ENCODE measurements at places on chromosomes 12 and 14. TPM values are rescaled to one million over a fixed set of nuclear protein-coding genes. Genes with fewer than 3 reads are reported as not detected.

GRCh38 chr12:122141911-122142725 is 31.9 kb downstream of the IL31 start:
- no peak for DNase-seq

GRCh38 chr14:61476754-61477410 is 155.5 kb downstream of the PRKCH start:
- no peak for DNase-seq

GRCh38 chr14:103832046-103832445 is 15.3 kb downstream of the PPP1R13B start:
- no peak for DNase-seq

The SLC5A8 gene
- not detected for total RNA-seq

The FAM90A1 gene
- not detected for total RNA-seq

The KRT73 gene
- not detected for total RNA-seq

The CABP1 gene
- total RNA-seq = 1.2 TPM
